ENCODE measurements at places on chromosomes 11 and 22. TPM values are rescaled to one million over a fixed set of nuclear protein-coding genes. Genes with fewer than 3 reads are reported as not detected.

Gene ZBTB16
- total RNA-seq = 1.2 TPM

Gene CARD16
- total RNA-seq = 0.17 TPM

Gene KCNJ5
- total RNA-seq = 0.05 TPM

Gene OR4C16
- not detected for total RNA-seq

Gene PAMR1
- 0.02 TPM for total RNA-seq

Gene OR10D3
- not detected for total RNA-seq

Measured in A549 treated with AZD2906 at 1 μM for 4 hours (cell line).